ENCODE measurements at places on chromosomes 11 and 22.

GRCh38 chr22:20542736-20543135 lies 35.3 kb downstream of the MED15 start:
- no peak for DNase-seq

DNA sequence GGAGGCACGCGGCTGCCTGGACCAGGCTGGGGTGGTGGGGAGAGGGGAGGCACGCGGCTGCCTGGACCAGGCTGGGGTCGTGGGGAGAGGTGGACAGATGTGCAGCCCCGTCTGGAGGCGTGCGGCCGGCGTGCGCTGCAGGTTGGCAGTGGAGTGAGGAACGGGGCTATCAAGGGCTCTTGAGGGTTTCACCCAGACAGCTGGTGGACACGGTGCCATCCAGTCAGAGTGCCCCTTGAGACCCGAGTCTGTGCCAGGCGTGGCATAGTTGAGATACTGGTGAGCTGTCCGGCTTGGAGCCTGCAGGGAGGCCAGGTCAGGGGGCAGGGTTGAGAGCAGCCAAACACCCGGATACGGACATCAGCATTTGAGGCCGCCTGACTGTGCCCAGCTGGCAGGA lies 1.5 kb upstream of the GRAMD4 start:
- no peak for DNase-seq

DNA sequence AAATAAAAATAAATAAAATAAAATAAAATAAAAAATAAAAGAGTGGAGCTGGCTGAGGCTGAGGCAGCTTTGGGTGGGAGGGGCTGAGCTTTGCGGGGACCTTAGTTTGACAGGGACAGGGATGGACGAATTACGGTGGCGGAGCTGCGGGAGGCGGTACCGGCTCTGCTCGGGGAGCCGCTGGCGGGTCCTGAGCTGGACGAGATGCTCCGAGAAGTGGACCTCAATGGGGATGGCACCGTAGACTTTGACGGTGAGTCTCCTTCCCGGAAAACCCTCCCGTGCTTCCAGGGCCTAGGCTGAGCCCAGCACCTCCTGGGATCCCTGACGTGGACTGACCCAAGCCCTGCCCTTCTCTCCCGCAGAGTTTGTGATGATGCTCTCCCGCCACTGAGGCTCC lies 3.1 kb downstream of the CABP4 start:
- DNase-seq: no peak

DNA sequence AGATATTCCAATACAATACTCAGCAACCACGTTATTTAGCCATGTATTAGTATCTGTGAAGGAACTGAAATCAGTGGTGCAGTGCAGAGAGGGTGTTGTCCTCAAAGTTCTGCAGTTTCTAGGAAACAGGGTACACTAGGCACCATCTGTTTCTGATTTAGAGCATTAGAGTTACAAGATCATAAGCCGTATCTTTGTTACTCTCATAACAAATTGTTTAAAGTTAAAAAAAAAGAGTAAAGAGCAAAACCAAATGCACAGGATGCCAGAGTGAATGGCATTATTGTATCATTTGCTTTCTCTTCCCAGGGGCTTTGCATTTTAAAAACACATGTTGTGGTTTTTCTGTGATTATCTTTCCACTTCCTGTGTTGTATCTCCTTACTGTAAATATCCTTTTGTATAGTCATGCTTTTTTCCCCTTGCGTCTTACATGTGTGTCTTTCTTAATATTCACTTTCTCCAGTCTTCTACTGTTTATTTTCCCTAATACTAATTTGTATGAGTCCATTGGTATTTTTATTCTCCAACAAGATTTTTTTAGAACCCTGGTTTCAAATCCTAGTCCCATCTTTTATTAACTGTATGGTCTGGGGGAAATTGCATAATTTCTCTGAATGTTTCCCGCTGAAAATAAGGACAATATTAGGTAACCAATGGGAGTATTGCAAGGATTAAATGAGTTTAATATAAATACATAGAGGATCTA lies 15.2 kb upstream of the NUP160 start:
- no peak for DNase-seq

DNA sequence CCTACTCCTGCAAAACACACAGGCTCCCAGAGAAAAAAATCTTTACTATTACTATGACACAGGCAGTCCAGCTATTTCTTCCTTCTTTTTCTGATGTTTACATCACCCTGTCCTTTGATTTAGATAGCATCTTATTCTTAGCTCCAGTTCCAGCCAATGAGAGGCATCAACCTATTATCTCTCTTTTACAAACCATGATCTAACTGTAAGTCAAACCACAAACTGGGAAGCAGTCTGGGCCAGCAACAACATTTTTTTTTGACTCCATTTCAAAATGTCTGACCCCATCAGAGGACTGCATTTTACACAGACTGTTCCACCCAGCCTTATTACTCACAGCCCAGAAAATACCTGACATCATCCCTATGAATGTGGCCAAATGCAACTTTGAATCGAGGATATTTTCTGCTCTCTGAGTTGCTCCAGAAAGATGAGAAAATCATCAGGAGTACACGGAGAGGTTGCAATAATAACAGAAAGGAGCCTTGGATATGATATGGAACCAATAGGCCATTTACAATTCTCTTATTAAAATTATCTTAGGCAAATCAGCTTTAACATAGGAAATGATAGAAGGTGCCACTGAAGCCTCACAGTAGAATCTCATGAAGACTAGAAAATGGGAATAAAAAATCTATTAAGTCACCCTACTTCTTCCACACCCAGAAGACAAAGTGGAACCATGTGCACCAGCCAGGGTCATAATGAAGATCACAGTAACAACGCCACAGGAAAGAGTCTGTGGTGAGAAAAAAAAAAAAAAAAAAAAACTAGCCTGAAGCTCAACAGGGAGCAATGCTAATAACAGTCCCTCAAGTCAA lies 21.2 kb downstream of the TBRG1 start:
- no peak for DNase-seq

DNA sequence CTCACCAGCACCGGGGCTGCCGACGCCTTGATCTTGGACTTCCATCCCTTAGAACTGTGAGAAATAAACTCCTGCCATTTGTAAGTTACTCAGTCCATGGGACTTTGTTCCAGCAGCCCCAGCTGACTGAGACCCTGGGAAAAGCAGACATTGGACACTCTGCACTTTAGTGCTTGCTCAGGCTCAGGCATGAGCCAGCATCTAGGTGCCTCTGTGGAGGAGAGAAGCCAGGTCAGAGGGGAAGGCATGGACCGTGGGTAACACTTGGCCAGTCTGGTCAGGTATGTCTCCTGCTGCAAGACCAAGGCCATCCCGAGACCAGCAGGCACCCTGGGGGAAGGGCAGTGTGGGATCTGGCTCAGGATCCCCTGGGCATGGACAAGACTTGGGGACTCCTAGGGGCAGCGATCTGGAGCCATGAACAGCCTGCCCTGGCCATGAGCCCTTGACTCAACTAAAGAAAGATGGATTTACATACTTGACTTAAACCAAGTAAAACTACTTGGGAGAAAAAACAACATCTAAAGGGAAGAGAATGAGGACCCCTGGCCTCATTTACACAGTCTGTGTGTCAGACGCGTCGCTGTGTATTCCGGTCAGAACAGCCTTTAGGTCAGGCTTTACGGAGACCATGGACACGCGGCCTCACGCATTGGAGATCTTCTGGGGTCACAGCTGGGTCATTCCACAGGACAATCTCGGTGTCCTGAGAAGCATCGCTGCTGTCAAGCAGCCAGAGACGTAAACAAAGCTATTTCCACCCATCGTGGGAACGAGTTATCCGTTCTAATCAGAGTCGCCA lies 497.1 kb downstream of the BRD1 start:
- DNase-seq: no peak

DNA sequence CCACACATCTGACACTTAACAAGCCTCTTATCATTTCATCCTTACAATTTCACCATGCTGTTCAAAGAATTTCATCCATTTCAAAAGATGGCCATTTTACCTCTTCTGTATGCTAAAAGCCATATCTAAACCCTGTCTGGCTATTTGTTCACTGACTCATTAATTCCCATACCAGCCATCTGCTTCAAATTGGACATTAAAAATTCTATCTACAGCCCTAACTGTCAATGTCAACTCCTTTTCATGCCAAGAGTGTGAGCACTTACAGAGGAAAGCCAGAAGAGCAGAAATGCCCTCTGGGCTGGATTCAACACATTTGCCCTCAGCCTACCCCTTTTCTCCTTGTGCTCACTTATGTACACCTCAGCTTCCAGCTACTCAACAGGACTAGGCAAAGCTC lies 59.2 kb downstream of the SYTL2 start:
- no peak for DNase-seq

DNA sequence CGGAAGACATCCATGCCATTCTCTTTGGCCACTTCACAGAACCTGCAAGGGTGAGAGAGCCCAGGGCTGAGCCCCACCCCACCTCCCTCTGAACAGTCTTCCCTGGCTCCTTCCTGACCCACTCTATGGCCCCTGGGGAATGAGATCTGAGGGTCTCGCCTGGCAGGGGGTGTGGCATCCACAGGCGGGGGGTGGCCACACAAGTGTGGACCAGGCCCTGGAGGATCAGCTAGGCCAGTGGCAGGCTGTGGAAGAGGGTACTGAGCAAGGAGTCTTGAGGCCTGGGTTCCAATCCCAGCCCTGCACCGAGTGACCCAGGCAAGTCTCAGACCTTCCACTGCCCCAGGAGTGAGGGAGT lies 5.6 kb upstream of the LRFN4 start:
- DNase-seq: no peak

- DNase-seq: no peak
Observed at GRCh38 chr11:27443746-27444507, 28.7 kb downstream of the LGR4 start.

GRCh38 chr11:112877581-112877980 lies 83.6 kb upstream of the NCAM1 start:
- no peak for DNase-seq

- no peak for DNase-seq
Observed at GRCh38 chr11:18632841-18633240, 1.3 kb downstream of the SPTY2D1 start.

DNA sequence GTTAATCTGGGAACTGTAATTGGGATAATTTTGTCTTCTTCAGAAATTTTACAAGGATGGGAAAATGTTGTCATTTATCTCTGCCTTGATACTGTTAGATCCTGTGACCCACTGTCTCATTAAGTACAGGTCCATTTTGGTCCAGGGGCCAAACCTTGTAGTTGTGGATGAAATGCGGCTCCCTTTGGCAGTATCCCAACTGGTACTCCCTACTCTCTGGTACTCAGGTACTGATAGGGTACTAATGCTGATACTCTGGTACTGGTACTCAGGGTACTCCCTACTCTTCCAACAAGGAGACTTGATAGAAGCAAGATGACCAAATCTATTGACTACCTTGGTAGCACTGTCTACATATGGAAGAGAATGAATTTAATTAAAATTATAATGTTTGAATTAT lies 97.9 kb downstream of the GRAMD1B start:
- DNase-seq: no peak

DNA sequence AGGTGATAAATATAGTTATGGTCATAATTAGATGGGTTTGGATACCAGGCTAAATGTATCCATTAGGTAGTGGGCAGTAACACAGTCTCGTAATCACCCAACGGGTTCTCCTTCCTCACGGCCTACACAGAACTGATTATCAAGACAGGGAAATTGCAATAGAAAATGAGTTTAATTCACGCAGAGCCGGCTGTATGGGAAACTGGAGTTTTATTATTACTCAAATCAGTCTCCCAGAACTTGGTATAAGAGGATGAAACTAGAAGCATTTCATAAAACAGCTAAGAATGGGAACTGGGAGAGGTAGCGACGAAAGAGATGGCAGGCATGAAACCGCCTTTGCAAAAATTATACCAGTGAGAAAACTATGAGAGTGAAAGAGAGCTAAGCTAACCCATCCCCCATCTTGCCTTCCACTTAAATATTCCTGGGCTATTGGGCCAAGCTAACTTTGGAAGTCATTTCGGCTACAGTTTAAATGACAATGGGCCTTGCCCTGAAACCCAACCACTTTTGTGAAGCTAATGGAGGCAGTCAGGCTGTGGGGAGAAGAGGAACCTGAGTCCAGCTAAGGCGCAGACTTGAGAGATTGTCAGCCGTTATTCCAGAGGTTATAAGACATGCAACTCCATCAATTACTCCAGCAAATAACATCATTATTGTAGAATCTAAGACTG lies 29.6 kb downstream of the CTSC start:
- DNase-seq: no peak

GRCh38 chr11:22458161-22458560 lies 120.0 kb downstream of the SLC17A6 start:
- no peak for DNase-seq

- DNase-seq: no peak
Observed at GRCh38 chr11:75576499-75576918, 14.5 kb downstream of the SERPINH1 start.

DNA sequence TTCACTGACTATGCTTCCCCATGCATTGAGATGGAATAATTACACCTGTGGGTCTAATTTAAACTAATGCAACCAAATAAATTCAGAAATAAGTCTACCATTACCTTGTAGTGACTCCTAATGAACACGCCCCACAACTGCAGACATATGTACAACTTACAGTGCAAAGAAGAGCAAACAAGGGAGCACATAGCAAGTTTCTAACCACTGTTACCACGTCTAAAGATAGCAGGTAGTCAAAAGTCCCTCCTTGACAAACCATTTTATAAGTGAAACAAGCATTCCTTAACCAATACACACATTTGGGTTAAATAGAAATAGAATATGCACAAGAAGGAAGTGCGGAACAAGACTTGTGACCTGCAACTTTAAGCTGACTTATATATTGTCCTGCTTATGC lies 20.6 kb downstream of the PHF21A start:
- no peak for DNase-seq

DNA sequence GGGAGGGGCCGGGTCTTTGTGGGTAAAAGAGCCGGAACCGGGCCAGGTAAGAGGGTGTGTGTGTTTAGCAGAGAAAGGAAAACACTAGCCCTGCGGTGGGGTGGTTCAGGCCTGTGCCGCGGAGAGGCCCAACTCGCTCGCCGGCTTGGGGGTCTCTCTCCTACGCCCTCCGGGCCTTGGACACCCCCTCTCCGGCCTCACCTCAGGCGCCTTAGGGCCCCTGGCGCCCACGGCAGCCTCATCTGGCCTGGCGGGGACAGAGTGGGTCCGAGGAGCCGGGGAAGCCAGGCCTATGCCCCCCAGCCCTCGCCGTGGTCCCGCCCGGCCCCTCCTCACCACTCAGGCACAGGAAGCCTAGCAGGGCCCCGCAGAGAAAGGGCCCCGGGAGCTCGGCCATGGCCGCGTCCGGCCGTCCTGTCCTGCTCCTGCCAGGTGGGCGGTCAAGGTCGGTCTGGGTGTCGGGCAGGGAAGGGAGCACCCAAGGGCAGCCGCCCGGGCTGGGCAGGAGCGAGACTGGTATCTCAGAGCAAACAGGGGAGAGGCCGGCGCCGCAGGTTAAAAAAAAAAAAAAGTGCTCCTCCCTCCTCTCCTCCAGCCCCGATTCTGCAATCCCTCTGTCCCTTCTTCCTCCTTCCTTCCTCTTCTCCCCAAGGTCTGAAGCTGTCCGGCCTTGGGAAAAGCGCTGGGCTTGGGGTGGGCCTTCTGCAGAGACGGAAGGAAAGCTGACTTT lies at the start of gene VSIG2:
Gene VSIG2 (minus strand): TSS at position 515 of the 730 bp plus-strand sequence. CDS start 118 bp downstream, at position 397.
- no peak for DNase-seq

All from stimulated activated CD8-positive, alpha-beta memory T cell treated with anti-CD3 and anti-CD28 coated beads, Interleukin-2, amount 100 ng/mL, for 1 hour (primary cell).